ENCODE measurements at places on chromosomes 2 and 18.

DNA sequence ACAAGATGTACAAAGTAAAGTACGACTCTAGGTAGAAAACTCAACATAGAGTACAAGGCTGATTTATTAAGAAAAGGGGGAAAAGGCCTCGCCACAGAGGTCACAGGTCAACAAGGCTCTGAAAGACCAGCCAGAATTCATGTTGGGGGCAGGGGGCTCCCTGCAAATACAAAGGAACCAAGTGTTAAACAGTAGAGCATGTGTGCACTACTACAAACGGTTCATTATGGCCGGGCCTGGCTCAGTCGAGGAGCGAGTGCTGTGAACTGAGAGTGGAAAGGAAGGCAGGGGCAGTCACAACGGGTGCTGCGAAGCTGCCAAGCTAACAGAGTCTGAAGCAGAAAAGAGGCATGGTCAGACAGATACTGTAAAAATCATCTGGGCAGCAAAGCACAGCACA lies 77.1 kb downstream of the MBOAT2 start:
- DNase-seq = no peak

- no peak for DNase-seq
These were observed 8.6 kb upstream of the LRP1B start for GRCh38 chr2:142139384-142139783.

DNA sequence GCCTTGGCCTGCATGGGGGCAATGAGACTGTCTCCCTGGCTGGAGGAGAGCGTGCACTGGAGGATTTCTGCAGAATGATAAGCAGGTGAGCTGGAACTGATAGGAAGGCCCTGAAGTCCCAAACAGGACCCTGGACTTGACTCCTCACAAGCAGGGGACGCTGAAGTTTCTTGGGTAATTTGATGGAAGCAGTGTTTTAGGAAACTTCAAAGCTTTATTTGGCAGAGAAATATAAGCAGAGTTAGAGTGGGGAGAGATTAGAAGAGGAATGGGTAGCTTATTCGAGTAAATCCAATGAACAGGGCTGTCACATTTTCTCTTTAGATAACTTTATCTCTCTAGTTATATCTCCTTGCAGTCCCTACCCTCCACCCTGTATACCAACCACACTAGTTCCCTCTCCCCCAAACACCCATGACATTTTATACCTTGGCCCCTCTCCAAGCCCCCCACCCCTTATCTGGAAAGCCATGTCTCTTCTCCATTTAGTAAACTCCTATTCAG lies 73.6 kb upstream of the IGFBP5 start:
- DNase-seq = no peak

DNA sequence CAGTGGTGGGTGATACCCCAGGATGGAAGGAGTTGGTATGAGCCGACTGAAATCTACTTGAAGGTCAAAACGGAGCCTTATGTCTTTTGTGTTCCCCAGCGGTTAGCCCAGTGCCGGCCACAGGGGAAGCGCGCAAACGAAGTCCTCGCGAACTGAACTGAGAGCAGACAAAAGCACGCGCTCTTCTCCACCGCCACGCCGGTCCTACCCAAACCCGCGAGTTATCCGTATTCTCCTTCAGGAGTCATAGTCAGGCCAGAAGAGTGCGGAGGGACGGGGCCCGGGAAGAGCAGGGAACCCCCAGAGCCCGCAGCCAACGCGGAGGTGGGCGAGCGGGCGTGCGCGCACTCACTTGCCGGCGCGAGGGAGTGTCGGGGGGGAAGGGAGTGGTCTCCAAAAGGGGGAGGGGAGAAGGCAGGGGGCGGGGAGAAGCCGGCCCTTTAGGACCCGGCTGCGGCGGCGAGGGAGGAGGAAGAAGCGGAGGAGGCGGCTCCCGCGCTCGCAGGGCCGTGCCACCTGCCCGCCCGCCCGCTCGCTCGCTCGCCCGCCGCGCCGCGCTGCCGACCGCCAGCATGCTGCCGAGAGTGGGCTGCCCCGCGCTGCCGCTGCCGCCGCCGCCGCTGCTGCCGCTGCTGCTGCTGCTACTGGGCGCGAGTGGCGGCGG lies at the start of gene IGFBP2:
Gene IGFBP2, plus strand, starts transcription at position 469 of the 664 bp plus-strand sequence. Its CDS starts 104 bp downstream, at position 573.
- DNase-seq = peak; percentile 71

- DNase-seq = peak; percentile 64
These were observed 108.7 kb upstream of the KCTD1 start for GRCh38 chr18:26656944-26657536.

DNA sequence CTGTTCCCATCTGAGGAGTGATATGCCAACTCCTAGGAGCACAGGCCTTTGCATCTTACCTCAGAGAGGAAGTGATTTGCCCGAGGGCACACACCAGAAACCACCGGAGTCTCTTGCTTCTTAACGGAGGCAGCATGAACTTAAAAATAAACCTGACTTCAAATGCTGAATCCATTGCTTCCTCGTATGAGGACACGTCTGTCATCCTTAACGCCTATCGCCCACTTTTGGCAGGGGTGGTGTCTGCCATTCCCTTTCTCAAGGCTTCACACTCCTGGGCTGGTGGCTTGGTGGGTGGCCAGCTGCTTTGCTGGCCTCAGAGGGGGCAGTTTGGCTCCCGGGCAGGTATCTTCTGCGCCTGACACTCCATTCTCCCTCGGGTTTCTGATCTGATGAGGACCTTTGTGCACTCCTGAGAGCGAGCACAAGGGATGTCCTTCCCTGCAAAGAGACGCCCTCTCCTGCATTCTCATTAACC lies 1.1 kb upstream of the PREB start:
- DNase-seq = no peak

DNA sequence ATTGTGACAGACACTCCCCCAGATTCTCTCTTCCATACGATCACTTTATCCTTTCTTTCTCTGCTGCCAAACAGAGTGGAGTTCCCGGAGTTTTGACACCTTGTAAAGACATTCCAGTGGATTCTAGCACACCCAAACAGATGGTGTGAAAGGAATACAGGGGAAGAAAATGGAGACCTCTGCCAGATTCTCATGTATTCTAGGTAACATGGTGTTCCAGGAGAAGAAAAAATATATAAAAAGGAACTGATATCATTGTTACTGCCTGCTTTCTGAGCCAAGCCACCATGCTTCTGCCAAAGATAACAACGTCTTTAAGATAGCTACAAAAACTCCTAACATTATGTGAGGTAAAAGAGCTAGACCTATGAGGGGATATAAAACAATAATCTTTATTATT lies 136.5 kb downstream of the TXNL1 start:
- no peak for DNase-seq

DNA sequence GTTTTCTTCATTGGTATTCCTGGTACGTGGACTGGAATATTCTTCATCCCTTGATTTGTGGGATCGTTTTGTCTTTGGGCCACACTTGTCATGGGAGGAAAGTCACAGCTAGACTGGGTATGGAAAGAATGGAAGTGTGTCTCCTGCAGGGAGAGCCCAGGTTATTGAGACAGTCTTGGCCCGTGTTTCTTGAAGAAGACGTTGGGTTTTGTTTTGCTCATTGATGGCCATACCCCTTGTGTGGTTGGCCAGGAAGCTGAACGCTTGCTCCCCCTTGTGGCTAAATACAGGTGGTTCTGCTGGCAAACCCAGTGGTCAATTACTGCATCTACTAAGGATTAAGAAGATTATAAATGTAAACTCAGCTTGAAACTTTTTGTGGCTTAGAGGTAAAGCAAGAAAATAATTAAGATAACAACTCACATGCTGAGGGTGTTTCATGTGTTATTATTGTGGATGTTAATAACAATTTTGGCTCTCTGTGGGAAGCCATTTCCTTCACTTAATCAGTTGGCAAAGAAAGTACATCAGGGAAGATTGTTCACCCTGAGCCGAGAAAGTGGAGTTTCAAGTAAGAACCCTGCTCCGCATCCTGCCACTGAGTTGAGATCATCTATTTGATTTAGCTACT lies 91.8 kb downstream of the NEDD4L start:
- peak; percentile 58 for DNase-seq

DNA sequence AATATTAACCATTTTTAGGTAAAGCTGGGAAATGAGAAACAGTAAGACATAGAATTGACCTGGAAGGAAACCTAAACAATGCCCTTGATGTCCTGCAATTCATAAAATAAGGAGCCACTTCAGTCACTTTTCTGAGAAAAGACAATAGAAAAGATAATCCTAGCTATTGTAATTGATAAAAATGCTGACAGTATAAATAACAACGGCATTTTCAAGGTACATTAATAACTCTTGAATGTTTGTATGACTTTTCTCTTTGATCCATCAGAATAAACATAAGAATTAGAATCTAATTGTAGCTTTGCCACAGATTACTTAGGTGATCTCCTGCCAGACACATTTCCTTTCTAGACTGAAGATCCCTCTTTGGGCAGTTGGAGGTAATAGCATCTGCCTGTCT lies 719.5 kb downstream of the SLC4A3 start:
- DNase-seq = no peak

GRCh38 chr2:1814616-1815015 lies 70.3 kb upstream of the PXDN start:
- DNase-seq = no peak

- no peak for DNase-seq
These were observed 12.4 kb upstream of the XPO1 start for GRCh38 chr2:61550375-61551209.

DNA sequence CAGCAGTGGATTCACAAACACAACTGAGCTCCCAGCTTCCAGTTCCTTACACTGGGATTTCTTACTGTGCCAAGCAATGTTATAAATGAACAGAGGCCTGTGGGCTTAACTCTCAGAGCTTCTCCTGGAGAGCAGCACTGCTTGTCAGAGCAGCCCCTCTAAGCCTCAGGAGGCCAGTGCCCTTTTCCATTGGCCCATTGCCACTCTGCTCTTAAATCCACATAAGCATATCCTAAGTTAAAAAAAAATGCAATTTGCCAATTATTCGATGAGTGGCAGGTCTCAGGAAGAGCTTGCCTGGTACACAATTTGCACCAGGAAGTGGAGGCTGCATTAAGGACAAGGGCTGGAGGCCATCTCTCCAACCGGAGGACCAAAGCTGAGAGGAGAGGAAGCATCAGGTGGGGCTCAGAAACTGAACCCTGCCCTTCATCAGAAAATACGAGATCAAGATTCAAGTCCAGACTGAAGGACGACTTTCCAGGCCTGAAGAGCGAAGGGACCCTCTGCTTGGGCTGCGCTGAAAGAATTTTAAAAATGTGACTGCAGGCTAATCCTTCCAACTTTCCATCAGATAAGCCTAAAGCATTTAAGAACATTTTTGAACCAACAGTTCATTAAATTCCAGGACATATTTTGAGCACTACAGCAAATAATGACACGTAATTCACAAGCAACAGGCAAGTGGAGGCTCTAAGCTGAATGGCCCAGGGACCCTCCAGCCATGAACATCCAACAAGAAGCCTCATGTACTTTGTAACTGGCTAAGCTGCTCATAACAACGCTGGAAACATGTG lies 28.4 kb upstream of the PXDN start:
- DNase-seq = no peak

DNA sequence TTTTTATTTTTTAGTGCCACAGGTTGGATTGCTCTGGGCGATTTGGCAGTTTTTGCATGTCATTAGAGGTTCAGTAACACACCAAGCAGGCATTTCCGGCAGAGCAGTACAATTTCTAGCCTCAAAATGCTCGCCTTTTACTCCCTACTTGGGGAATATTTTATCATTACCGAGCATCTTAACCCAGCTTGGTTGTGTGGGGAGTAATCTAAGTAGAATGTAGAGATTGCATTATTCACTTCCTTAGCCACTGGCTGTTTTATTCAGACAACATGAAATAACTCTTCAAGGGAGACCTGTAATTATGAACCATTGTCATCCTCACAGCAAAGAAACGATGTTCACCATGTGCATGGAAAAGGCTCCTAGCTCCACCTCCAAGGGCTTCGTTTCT lies 13.1 kb downstream of the GRP start:
- DNase-seq = no peak

- no peak for DNase-seq
These were observed 31.8 kb upstream of the SULT1C4 start for GRCh38 chr2:108345951-108346350.

DNA sequence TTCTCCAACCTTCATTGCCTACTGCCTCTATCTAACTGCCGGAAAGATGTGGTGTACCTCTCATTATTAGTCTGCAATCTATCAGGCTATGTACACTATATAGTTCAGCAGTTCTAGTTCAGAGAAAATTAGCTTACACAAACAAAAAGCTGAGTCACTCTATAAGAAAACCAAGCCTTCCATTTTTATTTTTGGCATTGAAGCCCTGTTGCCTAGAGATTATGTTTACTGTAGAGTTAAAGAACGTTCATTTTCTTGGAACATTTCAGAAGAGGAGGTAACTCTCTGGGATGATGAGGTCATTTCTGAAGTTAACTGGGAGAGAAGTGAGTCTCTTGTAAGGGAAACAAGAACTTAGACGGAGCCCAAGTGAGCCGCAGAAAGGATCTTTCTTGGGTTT lies 133.5 kb downstream of the FAM124B start:
- peak; percentile 1 for DNase-seq

- no peak for DNase-seq
These were observed 13.3 kb downstream of the LIMS2 start for GRCh38 chr2:127661949-127662510.

GRCh38 chr2:109258905-109259540 lies 130.0 kb downstream of the SH3RF3 start:
- no peak for DNase-seq

DNA sequence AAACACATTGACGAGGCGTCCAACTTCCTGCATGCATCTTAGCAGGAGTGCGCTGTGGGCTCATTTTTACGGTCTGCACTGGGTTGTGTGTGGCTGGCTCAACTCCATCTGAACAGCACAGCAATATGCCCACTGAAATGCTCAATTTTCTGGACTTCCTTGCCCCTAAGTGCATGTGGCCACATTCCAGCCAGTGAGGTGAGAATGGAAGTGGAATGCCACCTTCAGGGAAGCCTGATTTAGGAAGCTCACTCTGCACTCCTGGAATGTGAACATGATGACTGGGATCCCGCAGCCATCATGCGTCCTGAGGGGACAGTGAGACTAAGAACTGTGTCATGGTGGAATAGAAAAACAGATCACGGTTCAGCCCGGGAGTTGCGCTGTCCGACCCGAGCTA lies 76.2 kb downstream of the PSMG2 start:
- DNase-seq = no peak

GRCh38 chr2:164835302-164835701 lies 6.3 kb downstream of the COBLL1 start:
- no peak for DNase-seq

DNA sequence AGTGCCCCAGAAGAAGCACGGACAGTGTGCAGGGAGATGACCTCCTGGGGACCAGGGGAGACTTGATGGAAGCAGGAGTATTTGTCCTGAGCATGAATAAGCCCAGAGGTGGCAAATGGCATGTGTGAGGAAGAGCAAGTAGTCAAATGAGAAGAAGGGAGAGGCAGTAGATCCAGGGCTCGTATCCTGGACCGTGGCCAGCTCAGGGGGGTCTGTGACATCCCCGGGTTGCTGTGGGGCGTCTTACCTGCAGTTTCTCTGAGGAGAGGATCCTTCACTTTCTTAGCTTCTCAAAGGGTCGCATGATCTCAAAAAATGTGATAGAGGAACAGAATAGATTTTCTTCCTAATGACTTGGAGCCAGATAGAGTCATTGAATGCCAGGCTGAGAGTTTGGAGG lies 57.0 kb upstream of the FOSL2 start:
- no peak for DNase-seq

GRCh38 chr2:223196331-223196730 lies 144.3 kb downstream of the KCNE4 start:
- no peak for DNase-seq
